ENCODE measurements at places on chromosomes 3 and 15.
A peak's percentile ranks its signal among the peaks of the same experiment; 100 is the strongest.

- DNase-seq = peak; percentile 79
Observed at GRCh38 chr3:31968369-31968926, 12.6 kb downstream of the OSBPL10 start.

GRCh38 chr15:67358812-67359211, 104.2 kb downstream of the IQCH start:
- no peak for DNase-seq

DNA sequence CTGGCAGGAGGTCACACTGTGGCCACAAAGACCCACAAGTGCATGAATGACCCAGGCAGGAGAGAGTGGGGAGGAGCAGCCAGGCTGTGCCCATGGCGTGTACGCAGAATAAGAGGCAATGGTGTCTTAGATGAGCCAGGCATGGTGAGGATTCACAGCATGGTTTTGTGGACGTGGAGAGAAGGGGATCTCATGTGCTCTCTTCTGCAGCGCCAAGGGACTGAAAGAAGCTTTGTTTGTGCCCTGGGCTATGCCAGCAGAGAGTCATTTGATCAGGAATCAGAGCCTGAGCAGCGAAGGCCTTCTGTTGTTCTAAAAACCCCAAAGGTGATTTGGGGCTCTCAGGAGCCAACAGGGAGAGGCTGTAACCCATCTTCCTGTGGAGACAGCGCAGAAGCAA, 18.7 kb upstream of the RPP14 start:
- no peak for DNase-seq

DNA sequence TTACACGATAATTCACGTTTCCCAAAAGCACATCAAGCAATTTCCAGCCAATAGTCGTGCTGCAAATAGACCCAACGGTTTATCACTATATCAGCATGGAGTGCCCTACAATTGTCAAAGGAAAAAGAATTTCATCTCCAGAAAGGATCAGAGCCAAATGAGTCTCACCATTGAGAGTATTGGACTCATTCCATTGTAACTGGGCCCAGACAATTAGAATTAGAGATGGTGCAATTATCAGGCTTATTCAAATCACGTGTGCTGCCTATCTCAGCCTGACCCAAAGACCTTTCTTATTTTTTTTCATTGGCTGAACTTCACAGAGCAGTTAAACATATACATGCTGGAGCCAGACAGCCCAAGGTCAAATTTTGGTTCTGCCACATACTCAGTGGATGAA, 87.0 kb upstream of the LRTM1 start:
- no peak for DNase-seq

GRCh38 chr3:40192628-40193027, 116.9 kb upstream of the EIF1B start:
- no peak for DNase-seq

DNA sequence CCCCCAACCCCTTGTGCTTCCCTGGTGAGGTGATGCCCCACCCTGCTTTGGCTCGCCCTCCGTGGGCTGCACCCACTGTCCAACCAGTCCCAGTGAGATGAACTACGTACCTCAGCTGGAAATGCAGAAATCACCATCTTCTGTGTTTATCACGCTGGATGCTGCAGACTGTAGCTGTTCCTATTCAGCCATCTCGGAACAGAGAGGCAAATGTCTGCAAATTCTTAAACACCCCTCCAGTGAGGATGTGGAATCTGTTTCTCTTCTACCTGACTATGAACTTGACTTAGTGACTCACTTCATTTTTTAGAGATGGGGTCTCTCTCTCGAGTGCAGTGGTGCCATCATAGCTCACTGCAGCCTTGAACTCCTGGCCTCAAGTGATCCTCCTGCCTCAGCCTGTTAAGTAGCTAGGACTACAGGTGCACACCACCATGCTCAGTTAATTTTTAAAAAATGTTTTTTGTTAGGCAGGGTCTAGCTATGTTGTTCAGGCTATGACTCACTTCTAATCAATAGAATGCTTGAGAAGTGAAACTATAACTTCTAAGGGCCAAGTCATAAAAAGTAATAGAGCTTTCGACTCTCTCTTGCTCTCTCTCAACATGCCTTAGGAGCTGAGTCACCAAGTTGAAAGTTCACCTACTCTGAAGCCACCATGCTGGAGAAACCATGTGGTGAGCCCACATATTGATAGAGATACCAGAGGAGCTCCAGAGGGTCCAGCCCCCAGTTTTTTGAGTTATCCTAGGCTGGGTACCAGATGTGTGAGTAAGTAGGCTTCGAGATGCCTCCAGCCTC, 11.5 kb upstream of the PARP14 start:
- DNase-seq = peak; percentile 73

- DNase-seq = no peak
Observed at GRCh38 chr3:63582943-63583500, 69.5 kb upstream of the SNTN start.

GRCh38 chr3:47634996-47635395, 56.3 kb upstream of the CSPG5 start:
- DNase-seq = no peak

DNA sequence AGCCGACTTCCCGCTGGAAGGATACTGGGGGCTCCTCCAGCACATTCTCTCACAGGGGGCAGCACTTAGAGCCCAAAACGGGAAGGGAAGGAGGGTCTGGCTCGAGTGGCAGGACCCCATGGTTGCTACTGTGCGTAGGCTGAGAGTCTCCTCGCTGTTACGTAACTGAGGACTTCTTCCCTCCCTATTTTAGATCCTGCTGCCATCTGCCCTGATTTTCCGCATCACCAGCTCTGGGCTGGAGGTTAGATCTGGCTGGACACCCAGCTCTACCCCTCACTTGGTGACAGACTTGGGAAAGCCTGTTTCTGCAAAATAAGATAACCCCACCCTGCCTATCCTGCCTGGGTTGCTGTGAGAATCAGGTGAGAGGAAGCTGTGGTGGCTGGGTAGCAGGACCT, 47.7 kb downstream of the BDH1 start:
- no peak for DNase-seq

GRCh38 chr3:158158969-158159368, 49.1 kb downstream of the RSRC1 start:
- DNase-seq = no peak

GRCh38 chr3:45105855-45106671, 40.1 kb downstream of the CDCP1 start:
- peak; percentile 95 for DNase-seq

GRCh38 chr15:28098766-28099554, at the start of gene OCA2:
Gene OCA2 (minus strand): TSS chr15:28099315. CDS start chr15:28081874, 17,441 bp downstream.
- DNase-seq = peak; percentile 66

- no peak for DNase-seq
Observed at GRCh38 chr3:51384055-51384725, 901 bp upstream of the MANF start.

GRCh38 chr15:72284781-72285180, 12.4 kb upstream of the PARP6 start:
- no peak for DNase-seq

DNA sequence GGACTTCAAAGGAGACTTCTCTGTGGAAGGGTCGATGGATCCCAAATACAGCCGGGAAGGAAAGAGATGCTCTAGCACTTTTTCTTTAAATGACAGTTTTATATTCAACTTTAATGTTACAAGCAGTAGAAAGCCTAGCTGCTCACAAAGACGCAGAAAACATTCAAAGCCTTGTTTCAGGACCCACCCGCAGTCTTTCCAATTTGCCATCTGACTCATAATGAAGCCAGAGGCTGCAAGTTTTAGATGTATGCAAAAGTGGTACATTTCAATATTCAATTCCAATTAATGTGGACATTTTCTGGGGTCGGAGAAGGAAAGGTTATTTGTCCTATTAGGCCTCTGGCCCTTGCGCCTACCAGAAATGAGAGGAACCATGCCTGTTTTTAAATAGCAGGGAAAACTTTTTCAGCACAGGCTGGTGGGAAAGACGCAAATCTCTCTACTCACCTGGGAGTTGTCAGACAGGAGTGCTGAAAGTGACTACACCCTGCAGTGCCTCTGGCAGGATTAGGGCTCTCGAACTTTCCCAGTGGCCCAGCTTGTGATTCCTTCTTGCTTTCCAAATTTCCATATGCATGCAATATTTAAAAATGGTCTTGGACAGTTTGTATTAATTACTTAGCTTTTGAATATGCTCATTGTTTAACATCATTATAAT, 117.4 kb upstream of the MBNL1 start:
- DNase-seq = no peak

DNA sequence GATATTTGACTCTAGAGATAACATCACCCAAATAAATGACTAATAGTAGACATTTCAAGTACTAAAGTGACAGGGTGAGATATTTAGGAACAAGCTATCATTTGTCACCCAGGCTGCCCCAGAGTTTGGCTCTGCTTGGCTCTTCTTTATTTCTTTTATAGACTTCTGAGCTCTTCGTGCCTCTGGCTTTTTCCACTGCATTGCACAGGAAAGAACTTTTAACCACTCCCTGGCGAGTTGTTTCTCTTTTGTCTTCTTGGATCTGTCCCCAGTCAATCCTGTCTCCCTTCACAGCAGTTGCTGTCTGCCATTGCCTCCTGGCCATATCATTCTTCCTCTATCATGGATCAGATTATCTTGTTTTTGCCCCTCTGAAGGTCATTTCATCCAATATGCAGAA, 339.2 kb upstream of the DCBLD2 start:
- DNase-seq = peak; percentile 24

DNA sequence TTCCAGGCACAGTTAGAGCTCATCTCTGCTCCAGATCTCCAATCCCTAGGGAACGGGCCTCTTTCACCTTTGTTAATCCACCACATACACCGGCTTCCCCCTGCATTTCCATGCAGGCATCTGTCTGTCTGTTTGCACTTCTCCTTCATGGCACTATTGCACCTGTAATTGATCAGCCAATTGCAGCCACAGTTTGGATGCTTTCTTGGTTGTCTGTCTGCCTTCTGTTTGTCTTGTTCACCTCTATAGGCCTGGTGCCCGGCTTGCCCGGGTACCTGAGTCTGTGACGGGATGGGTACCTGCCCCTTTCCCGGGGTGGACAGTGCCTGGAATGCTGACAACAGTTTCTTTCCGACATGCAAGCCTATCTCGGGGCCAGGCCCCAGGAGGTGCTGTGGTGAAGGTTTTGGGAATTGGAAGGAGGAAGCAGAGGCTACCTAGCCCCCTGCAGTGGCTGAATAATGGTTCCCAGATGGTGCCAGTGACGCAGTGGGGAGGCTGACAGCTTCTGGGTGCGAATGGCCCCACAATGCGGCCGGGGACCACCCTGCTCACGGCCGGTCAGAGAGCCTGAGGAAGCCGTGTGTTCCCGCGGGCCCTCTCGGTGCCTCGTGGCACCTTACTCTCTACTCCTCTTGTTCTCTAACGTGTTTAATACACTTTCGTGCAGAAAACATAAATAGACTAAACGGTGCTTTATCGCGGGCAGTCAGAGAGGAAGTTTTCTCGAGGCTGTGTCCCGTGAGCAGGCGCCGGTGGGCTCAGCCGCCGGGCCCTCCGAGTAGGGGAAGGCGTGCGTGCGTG, 31.3 kb upstream of the RAB6B start:
- DNase-seq = peak; percentile 17

DNA sequence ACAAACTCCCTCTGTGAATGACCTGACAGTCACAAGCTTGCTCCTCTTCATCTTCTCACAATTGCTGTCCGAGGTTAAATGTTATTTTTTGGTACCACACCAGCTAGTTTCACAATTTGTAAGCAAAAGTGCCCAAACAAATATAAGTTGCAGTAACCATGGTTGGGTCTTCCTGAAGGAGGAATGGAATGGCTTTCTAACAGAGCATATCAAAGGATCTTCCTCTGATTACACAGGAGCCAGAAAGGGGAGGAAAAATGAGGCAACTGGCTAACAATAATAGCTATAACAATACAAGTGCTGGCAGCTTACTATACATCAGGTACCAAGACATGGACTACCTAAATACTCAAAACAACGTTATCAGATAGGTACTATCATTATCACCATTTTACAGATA, 90.4 kb downstream of the WWTR1 start:
- DNase-seq = no peak

GRCh38 chr3:141235661-141236171, 4.1 kb downstream of the PXYLP1 start:
- DNase-seq = no peak

DNA sequence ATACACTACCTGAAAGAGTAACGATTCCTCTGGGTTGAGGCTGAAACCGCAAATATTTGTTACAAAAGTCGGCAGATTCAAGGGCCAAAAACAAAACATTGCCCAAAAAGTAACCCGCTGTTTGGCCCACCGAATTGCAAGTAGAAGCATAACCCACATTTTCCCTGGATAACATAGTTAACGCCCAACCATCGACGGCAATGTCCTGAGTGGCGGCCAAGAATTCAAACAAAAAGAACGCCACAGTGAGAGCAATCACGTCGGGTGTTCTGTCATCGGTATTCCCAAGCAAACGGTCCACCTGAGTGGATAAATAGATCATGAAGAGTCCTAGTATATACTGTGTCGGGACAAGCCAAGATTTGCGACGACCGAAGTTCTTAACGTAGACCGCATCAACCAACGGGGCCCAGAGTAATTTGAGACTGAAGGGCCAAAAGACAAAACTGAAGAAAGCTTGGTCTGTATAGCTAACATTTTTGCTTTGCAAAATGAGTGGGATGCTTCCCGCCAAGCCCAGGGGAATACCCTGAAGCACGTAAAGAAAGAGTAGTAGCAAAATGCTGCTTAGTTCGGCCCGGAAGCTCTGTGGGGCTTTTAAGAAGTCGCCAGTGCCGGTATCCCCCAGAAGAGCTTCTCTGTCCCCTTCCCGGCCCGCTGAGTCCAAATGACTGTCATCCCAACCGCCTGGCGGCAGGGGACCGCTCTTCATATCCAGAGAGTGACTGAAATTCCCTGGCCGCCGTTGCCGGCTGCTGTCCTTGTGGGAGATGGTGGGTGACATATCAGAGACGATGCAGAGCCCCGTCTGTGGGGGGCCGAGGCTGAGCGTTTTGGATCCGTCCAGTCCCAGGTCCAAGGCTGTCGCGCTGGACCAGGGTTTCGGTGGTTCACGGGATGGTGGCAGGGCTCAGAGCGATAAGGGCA, 750 bp downstream of the SLC33A1 start:
- DNase-seq = no peak

DNA sequence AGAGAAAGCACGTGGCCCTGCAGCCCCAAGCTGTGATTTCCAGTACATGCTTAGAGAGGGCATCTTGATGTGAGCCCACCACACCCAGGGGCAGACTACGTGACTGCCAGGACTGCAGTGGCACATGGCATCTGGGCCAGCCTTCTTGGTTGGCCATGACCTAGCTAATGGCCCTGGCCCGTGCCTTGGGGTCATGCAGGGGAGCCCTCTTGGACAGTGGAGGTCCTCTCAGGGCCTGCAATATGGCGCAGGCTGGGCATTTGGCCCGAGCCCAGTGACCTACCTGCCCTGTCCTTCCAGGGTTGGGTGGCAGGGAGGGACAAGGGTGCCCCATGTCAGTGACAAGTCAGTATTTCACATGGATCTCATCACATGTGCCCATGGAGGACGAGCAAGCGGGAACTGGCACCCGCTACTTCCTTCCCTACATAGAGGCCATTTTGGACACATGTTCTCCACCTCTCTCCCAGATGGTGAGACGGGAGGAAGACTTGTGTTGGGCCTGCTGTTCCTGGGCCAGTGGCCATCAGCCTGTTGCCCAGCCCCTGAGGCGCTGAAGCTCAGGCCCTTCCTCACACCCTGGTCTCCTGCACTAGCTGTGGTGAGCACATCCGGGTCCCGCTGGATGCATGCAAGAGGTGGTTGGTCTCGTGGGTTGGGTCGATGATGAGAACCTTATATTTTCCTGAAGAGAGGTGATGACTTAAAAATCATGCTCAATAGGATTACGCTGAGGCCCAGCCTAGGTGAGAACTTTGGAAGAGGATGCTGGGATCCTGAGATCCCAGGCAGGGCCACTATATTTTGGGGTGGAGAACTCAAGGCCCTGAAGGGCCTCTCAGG, 195.6 kb downstream of the UBE3A start:
- DNase-seq = no peak
